ENCODE measurements at places on chromosomes 6 and 20. TPM values are rescaled to one million over a fixed set of nuclear protein-coding genes. Genes with fewer than 3 reads are reported as not detected.

Gene FAM83C
- not detected for total RNA-seq

GRCh38 chr6:104173668-104174067, 686.1 kb downstream of the HACE1 start:
- no peak for DNase-seq
- no peaks in the 10 kb centered on the region for H3K4me1 ChIP-seq
- no peak overlapping the region for H3K4me3 ChIP-seq
- no peaks in the 10 kb centered on the region for H3K36me3 ChIP-seq
- H3K27me3 ChIP-seq, result no peaks in the 10 kb centered on the region

GRCh38 chr6:157229713-157230112, 93.6 kb downstream of the TMEM242 start:
- no peak overlapping the region for H3K4me3 ChIP-seq
- peaks cover 11% of the 10 kb centered on the region for H3K4me1 ChIP-seq
- DNase-seq, result no peak
- H3K27me3 ChIP-seq, result peaks cover 44% of the 10 kb centered on the region
- no peak overlapping the region for H3K27ac ChIP-seq
- H3K36me3 ChIP-seq, result peaks cover 1% of the 10 kb centered on the region

DNA sequence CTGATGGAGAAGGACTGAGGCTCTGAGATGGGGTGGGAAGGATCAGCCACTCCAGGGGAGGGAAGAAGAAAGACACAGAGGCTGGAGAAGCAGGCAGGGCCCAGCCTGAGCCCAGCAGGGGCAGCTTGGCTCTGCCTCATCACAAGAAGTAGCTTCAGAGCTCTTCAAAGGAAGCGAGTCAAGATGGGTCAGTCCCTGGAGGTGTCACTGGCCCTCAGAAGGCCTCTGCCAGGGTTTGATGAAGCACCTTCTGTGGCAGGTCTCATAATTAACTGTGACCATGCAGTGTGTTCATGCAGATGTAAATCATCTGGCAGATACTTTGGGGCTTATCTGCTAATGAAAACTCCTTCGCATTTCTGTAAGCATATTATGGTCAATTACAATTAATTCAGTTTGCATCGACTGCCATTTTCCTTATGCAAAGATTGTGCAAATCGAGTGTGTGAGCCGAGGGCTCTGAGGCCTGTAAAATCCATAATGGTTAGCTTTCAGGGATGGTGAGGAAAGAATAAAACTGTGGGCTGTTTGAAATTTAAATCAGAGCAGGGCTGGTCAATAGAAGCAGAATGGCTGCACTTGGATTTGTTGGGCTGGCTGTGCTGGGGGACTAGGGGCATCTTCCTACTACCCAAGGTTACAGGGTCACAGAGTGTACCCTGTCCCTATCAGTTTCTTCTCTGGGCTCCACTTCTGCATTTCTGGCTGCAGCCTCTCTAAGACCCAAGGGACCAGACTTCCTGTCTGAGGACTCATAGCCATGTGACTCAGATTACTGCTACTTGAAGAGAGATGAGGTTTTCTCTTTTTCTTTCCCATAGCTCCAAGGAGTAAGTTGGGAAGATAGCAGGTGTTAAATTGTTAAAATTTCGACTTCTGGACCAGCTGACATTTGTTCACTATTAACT, 376.6 kb downstream of the DHX35 start:
- H3K27me3 ChIP-seq, result no peaks in the 10 kb centered on the region
- no peak overlapping the region for H3K4me3 ChIP-seq
- no peaks in the 10 kb centered on the region for H3K4me1 ChIP-seq
- no peak for DNase-seq
- peak overlapping the region; percentile 29 for H3K27ac ChIP-seq

GRCh38 chr6:97049253-97050011, 124.9 kb downstream of the KLHL32 start:
- DNase-seq, result no peak
- peaks cover 11% of the 10 kb centered on the region for H3K4me1 ChIP-seq
- H3K27me3 ChIP-seq, result no peaks in the 10 kb centered on the region
- peak overlapping the region; percentile 85 for H3K27ac ChIP-seq
- no peak overlapping the region for H3K4me3 ChIP-seq
- no peaks in the 10 kb centered on the region for H3K36me3 ChIP-seq

GRCh38 chr6:161138543-161139303, 135.1 kb downstream of the AGPAT4 start:
- H3K4me1 ChIP-seq, result peaks cover 17% of the 10 kb centered on the region
- no peak for DNase-seq
- peak overlapping the region; percentile 15 for H3K4me3 ChIP-seq
- H3K36me3 ChIP-seq, result peaks cover 47% of the 10 kb centered on the region

DNA sequence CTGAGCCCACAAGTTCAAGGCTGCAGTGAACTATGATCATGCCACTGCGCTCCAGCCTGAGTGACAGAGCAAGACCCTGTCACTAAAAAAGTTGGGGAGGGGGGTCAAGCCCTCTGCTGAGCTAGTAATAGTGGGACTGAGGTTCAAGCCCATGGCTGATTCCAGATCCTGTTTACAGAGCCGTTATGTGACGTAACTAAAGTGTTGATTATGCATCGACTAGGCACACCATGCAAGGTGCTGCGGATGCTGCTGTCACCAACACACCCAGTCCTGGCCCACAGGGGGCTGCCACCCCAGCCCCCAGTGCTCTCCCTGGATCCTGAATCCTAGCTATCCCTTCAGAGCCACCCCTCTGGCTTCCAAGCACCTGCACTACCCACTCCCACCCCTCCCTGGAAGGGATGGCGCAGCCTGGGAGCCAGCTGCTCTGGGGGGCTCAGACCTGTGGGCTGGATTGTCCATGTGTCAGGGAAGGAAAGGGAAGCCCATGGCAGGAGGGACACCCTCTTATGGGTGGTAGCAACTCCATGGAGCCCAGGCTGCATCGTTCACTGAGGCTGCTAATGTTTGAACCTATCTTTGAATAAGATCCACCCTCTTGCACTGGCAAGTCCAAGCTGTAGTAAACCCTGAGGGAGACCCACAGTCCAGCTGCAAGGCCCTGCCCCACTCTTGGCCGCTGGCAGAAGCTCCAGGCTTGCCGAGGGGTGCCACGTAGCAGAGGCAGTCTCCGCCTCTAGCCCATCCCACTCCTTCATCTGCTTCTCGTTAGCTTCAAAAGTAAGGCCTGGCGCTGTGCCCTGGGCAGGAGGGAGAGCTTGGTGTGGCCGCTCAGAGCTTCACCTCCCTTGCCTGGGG, 95.0 kb downstream of the SNX5 start:
- H3K27me3 ChIP-seq, result peaks cover 27% of the 10 kb centered on the region
- H3K4me3 ChIP-seq, result no peak overlapping the region
- DNase-seq, result no peak
- no peaks in the 10 kb centered on the region for H3K36me3 ChIP-seq
- peaks cover 21% of the 10 kb centered on the region for H3K4me1 ChIP-seq
- no peak overlapping the region for H3K27ac ChIP-seq
